Effector memory CD8-positive, alpha-beta T cell (primary cell): ENCODE measurements at places on chromosomes 1 and 21.

- H3K27ac ChIP-seq = no peak overlapping the region
- H3K36me3 ChIP-seq = no peaks in the 10 kb centered on the region
Observed at GRCh38 chr1:31712068-31712467, 8.3 kb upstream of the COL16A1 start.

GRCh38 chr1:52533713-52534112 lies 19.2 kb downstream of the TUT4 start:
- DNase-seq = no peak
- peaks cover 38% of the 10 kb centered on the region for H3K4me1 ChIP-seq
- peaks cover 16% of the 10 kb centered on the region for H3K36me3 ChIP-seq
- H3K27ac ChIP-seq = no peak overlapping the region
- H3K27me3 ChIP-seq = no peaks in the 10 kb centered on the region
- no peak overlapping the region for H3K4me3 ChIP-seq

GRCh38 chr1:30879126-30879786 lies 29.3 kb downstream of the SDC3 start:
- no peak overlapping the region for H3K4me3 ChIP-seq
- H3K27ac ChIP-seq = no peak overlapping the region
- no peaks in the 10 kb centered on the region for H3K4me1 ChIP-seq
- no peak for DNase-seq
- H3K27me3 ChIP-seq = peaks cover 52% of the 10 kb centered on the region

DNA sequence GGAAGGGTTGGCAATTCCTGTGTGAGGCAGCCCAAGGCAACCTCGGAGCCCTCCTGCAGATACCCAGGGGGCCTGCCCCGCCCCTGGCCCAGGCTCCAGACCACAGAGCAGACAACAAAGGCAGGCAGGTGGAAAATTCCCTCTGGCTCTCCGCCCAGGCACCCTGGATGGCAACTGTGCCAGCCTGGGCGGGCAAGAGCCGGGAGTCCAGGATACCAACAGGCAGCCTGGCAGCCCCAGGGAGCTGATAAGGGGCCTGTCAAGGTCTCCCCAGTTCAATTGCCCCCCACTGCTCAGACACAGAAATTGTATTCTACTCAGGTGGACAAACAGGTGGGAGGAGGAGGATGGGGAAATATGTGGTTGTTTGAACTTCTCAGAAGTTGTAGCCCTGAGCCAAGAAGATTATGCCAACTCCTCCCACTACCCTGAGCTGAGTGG lies 15.4 kb upstream of the GPR37L1 start:
- no peak overlapping the region for H3K27ac ChIP-seq
- no peak for DNase-seq
- no peaks in the 10 kb centered on the region for H3K4me1 ChIP-seq
- no peaks in the 10 kb centered on the region for H3K36me3 ChIP-seq

DNA sequence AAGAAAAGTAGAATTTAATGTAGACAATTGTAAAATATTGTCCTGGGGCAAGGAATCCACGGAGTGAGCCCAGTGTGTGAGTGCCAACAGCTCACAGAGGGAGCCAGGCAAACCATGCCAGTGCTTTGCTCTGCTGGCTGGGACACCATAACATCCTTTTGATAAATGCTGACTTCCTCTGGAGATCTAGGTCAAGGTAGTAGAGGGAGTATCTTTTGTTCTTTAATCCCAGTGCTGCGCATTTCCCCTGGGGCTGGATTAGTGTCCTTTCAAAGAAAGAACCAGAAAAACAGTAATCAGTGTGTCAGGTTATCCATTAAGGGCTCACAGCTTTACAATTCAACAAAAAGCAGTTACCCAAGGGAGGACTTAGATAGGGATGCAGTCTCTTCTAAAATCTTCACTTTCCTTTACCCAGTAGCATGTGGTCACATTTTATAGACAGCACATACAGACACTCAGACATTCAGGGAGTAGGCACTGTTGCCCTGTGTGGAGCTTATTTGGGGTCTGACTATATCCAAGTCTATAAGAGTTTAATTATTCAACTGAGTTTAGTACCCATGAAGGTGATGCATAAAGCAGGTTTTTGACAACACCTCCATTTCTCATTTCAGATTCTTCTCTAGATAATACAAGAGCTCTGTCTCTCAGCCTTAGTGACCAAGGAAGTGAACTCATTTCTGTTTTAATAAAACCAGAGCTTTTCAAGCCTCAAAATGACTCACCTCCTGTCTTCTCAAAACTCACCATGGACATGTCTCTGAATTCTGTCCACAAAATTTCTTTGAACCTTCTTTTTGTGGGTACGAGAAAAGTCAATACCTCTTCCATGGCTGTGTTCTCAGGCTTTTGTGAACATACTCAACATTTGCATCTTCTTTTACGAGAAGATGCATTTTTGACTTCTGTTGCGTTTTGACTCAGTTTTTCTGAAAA lies 215.3 kb downstream of the BRINP2 start:
- no peaks in the 10 kb centered on the region for H3K27me3 ChIP-seq
- no peaks in the 10 kb centered on the region for H3K4me1 ChIP-seq
- no peak for DNase-seq
- no peaks in the 10 kb centered on the region for H3K36me3 ChIP-seq

- H3K4me1 ChIP-seq = peaks cover 8% of the 10 kb centered on the region
- H3K4me3 ChIP-seq = no peak overlapping the region
- no peaks in the 10 kb centered on the region for H3K27me3 ChIP-seq
- no peak for DNase-seq
- H3K36me3 ChIP-seq = peaks cover 39% of the 10 kb centered on the region
Observed at GRCh38 chr1:228151180-228151925, 1.6 kb downstream of the GJC2 start.
